ENCODE measurements at places on chromosomes 13 and 19.
A peak's percentile ranks its signal among the peaks of the same experiment; 100 is the strongest.

DNA sequence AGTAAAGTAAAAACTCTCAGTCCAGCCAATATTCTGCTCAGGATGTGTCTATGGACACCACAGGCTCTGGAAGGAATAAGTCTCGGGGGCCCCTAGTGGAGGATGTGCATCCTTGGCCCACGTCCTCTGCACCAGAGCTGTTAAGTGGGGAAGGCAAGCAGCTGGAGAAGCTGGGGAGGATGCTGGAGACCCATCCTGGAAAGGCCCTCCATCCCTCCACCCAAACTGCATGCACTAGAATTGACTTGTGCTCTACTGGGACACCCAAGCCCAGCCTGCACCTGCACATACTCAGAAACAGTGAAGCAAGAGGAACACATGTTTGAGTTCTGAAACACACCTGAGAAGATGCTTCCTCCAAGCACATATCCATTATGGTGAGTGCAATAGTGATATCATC is 307.8 kb downstream of the TSHZ3 start:
- no peak for DNase-seq

GRCh38 chr19:38842439-38843174 is 7.2 kb downstream of the HNRNPL start:
- DNase-seq = no peak

DNA sequence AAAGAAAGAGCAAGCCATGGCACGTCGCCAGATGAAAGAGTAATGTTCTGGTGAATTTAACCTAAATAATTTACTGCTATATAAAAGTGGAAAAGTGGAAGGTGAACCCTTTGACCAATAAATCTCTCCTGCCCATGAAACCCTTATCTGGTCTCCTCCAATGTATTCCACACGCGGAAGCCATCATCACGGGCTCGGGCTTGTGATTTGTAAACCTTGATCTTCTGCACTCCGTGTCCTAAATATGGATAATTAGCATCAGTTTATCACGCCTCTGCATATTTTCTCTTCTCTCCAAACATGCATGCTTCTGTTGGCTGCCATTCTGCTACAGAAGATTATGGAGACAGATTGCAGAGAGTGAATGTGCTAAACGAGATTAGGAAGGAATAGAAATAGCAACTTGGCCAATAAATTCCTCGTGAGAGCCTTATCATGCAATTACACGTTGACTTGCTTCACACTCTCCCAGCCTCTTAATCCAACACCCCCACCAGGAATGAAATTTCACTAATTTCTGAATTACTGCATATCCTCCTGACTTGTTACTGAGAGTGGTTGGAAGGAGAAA is 34.5 kb downstream of the SOX1 start:
- no peak for DNase-seq

GRCh38 chr19:27909861-27910260 is 1303.1 kb downstream of the UQCRFS1 start:
- DNase-seq = no peak

GRCh38 chr13:99873832-99874430 is 97.6 kb downstream of the ZIC5 start:
- DNase-seq = no peak

GRCh38 chr19:30174791-30175190 is 197.4 kb upstream of the ZNF536 start:
- DNase-seq = no peak

- no peak for DNase-seq
These were observed 15.2 kb downstream of the DAPK3 start for GRCh38 chr19:3955688-3956087.

GRCh38 chr19:17352608-17353280 is 15.4 kb downstream of the GTPBP3 start:
- no peak for DNase-seq

GRCh38 chr13:32676242-32676641 is 90.0 kb downstream of the PDS5B start:
- DNase-seq = no peak

- peak; percentile 82 for DNase-seq
These were observed 3.7 kb downstream of the HRC start for GRCh38 chr19:49151267-49152118.

DNA sequence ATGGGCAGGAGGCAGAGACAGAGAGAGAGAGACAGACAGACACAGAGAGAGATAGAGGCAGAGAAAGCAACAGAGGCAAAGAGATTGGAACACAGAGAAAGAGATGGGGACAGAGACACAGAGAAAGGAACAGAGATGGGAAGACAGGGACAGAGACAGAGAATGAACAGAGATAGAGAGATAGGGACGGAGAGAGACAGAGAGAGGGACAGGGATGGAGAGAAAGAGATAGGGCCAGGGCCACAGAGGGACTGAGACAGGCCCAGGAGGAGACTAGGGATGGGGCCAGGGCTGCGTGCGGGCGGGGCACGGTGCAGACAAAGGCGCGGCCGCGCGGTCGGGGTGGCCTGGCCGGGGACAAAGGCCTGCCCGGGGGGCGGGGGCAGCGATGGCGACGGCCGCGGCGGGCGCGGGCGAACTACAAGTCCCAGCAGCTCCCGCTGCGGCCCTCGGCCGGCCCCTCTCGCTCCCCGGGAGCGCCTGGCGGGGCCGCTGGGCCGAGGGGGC is at the start of gene ZNF358:
TSS of gene ZNF358 (plus strand) at position 459 of the 507 bp plus-strand sequence. CDS start 3,140 bp downstream, outside the sequence.
- DNase-seq = peak; percentile 75

DNA sequence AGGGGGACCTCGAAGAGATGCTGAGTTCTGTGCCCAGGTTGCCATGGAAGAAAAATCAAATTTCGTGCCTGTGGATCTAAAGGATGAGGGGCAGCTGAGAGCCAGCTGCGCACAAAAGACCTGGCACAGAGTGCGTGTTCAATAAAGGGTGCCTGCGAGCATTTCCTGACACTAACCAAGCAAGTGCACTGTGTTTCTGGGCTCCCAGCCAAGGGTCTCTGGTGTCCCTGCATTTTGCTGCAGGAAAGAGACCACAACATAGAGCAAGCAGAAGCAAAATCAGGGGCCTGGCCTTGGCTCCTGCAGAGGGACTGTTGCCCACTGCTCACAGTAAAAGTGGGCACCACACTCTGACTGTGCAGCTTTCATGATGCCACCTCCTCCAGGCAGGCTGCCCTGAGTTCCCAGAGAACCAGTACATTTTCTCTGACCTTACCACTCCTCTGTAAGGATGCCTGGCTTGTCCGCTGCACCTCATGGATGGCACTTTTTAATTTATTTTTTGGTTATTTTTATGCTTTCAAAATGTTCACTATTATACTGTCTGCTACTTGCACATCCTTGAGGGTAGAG is 70.8 kb upstream of the GPR12 start:
- no peak for DNase-seq

DNA sequence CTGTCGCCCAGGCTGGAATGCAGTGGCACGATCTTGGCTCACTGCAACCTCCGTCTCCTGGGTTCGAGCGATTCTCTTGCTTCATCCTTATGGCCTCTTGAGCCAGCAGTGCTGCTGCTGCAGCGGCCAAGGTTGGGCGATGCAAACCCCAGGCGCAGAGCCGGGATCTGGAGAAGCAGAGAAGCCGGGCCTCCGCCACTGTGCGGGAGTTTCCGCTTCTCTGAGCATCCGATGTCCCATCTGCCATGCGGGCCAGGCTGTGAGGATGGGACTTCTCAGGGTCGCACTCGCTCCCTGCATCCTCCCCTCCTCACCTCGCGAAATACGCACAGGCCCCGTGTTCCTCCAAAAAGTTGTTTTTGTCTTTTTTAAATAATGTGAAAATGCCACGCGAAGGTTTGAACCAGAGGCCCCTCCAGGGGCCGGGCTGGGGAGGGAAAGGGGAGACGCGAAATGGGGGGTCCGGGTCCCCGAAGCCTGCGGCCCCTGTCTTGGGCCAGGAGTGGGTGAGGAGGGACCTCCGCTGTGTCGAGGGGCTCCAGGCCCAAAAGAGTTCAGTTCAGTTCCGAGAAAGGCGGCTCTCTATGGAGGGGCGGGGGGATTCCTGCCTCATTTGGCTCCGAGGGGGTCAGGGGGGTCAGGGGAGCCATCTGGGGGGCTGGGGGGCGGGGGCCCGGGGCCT is 15.9 kb downstream of the CYTH2 start:
- no peak for DNase-seq

DNA sequence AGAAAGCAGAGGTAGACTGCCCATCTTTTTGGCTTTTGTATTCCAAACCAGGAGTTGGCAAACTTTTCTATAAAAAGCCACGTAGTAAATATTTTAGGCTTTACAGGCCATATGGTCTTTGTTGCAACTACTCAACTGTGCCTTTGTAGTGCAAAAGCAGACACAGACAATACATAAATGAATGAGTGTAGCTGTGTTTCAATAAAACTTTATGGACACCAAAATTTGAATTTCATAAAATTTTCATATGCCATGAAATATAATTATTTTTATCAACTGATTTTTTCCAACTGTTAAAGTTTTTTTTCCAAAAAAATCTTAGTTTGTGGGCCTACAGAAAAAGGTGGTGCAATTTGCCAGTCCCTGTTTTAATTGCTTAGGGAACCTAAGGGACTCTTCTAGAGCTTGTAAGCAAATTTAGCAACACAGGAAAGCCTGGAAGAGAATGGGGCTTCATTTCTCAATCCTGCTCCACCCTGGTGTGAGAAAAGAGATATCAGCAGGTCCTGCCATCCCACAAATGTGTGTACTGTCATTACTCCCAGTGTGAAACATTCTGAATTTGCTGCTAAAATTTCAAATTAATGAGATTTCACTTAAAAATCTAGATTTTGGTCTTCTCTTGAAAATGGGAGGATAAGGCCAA is 194.2 kb downstream of the RGCC start:
- no peak for DNase-seq

GRCh38 chr13:74258961-74259360 is 124.8 kb upstream of the KLF12 start:
- DNase-seq = no peak

- no peak for DNase-seq
These were observed 223.5 kb downstream of the GPC5 start for GRCh38 chr13:91621963-91622362.

DNA sequence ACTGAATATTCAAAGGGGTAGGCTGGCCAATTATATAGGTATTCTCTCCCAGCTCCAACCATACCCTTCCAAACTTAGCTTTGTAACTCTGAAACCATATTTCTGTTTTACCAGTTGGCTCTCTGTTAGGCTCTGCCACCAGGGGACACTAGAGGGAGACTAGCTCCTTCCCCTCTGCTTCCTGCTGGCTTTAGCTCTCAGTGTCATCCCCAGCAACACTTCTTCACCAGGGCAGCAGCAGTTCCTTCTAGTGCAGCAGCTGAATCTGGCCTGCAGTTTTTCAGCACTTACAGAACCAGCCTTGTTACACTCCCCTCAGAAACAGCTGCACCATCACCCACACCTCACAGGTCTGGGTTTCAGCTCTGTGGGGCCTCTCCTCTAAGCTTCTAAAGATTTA is 51.0 kb upstream of the DOCK9 start:
- no peak for DNase-seq

GRCh38 chr19:46182476-46182875 is 34.4 kb downstream of the IGFL2 start:
- no peak for DNase-seq

DNA sequence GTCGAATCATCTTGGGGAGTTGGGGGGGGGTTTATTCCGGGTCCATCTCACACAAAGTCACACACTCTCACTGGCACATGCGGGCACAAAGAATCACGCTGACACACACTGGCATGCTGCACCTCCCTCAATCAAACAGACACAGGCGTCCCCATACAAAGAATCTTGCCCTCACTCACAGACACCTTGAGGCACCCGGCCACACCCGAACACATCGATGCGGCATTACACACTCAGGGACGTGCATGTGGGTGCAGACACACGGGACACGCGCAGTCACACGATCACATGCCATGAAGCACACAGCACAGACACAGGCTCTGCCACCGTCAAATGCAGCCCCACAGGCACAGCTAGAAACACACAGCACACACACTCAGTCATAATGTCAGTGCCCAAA is 7.8 kb downstream of the NFIX start:
- no peak for DNase-seq

DNA sequence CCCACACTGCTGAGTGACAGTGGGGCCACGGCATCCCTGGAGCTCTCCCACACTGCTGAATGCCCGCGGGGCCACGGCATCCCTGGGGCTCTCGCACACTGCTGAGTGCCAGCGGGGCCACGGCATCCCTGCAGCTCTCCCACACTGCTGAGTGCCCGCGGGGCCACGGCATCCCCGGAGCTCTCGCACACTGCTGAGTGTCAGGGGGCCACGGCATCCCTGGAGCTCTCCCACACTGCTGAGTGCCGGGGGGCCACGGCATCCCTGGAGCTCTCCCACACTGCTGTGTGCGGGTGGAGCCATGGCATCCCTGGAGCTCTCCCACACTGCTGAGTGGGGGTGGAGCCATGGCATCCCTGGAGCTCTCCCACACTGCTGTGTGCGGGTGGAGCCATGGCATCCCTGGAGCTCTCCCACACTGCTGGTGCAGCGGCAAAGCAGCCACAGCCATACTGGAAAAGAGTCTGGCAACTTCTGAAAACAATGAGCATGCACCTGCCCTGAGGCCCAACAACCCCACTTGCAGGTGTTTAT is 8.6 kb downstream of the TUBGCP3 start:
- no peak for DNase-seq

DNA sequence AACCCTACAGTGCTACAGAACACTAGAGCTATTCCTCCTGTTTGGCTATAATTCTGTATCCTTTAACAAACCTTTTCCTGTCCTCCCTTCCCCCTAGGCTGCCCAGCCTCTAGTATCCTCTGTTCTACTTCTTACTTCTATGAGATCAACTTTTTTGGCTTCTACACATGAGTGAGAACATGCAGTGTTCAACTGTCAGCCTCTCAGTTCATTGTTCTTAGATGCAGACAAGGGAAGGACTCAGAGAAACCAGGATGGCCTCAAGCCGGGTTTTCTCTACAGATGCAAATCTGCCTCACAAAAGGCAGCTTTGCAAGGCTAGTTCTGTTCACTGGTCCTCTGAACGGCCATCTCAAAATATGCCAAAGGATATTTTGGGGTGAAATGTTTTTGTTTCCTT is 18.4 kb downstream of the AMER2 start:
- no peak for DNase-seq

- no peak for DNase-seq
These were observed 152.1 kb downstream of the KCNRG start for GRCh38 chr13:50167224-50167947.

GRCh38 chr13:74158028-74158427 is 23.8 kb upstream of the KLF12 start:
- no peak for DNase-seq

DNA sequence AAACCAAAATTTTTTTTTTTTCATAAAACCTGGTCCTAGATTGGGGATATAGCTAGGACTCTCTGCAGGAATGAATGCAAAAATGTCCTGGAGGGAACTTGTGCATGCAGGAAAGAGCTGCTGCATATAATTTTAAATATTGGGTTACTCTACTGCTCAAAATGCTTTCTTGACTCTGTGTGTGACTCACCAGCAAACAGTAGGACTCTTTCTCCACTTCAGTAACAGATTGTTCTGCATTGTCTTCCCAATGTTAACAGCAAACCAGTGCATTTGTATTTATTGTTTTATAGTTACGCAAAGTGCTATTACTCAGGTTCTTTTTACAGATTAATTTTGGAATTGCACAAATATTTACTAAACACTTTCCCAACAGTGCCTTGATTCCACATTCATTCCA is 163.7 kb upstream of the KL start:
- no peak for DNase-seq
